Chondrocyte (in vitro differentiated cells): ENCODE measurements at places on chromosomes 7 and 10.
A peak's percentile ranks its signal among the peaks of the same experiment; 100 is the strongest.

- no peak for DNase-seq
These were observed 189.2 kb upstream of the GLI3 start for GRCh38 chr7:42426163-42426562.

- DNase-seq = no peak
These were observed 675.4 kb upstream of the FOXK1 start for GRCh38 chr7:4006687-4007086.

- DNase-seq = no peak
These were observed 85.6 kb downstream of the AOAH start for GRCh38 chr7:36638586-36639263.

GRCh38 chr10:62959553-62959952 lies 143.4 kb upstream of the EGR2 start:
- no peak for DNase-seq

DNA sequence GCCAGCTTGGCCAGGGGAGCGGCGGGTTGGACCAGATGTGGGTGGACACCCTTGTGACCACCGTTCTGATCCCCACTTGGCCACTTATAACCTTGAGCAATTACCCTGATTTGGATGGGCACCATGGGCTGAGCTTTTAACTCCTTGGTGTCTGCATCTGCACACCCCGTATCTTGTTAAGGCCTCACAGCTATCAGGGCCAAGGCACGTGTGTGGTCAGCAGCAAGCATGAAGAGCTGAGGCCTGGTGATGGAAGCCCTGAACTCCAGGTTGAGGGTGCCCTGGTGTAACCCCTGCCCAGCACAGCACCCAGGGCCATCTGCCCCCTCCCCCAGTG lies 89.2 kb downstream of the ZMIZ1 start:
- DNase-seq = no peak

- DNase-seq = no peak
These were observed 163.2 kb downstream of the ADAM12 start for GRCh38 chr10:126224967-126225671.

GRCh38 chr7:152050547-152050971 lies 25.1 kb downstream of the GALNT11 start:
- DNase-seq = no peak

- DNase-seq = no peak
These were observed 21.4 kb upstream of the AOC1 start for GRCh38 chr7:150830937-150831336.

GRCh38 chr7:47301105-47301477 lies 280.8 kb downstream of the TNS3 start:
- DNase-seq = no peak

DNA sequence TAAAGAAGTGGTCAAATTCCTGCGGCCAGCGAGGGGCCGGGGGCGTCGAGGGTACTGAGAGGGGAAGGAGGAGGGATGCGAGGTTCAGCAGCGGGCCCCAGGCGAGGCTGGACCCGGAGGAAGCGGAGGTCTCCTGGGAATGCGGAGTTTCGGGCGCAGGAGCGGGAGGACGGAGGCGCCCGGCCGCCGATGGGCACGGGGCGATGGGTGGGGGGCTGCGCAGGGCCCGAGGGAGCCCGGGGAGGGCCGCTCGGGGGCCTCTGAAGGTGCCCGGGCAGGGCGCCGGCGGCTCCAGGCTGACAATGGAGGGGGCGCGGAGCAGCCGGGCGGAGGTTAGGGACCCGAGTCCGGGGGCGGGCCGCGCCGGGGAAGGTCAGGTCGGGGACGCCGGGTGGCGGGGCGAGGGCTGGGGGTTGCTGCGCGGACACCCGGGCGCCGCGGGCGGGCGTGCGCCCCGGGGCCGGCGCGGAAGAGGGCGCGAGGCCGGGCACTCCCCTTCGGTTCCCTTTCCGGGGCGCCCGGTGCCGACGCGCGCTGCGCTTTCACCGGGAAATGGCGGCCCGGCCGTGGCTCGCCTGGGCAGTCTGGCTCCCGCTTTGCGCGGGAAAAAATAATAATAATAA lies 683 bp downstream of the MACROH2A2 start:
- no peak for DNase-seq

DNA sequence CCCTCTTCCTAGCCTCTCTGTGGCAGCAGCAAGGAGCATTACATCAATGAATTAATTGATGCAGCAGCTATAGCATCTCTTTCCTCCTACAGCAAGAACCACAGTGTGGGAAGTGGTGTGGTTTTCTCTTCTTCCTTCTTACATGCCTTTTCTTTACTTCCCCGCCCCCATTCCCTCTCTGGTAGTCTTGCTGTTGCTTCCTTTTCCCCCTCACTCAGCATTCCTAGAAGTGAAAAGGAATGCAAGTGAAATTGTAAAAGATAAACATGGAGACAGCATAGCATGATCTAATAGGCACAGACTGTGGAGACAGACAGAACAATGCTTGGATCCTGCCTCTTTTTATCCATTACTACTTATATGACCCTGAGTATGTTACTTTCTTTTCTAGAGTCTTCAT lies 370.5 kb upstream of the BMPER start:
- no peak for DNase-seq

- DNase-seq = no peak
These were observed 34.3 kb upstream of the HERPUD2 start for GRCh38 chr7:35729061-35729783.

DNA sequence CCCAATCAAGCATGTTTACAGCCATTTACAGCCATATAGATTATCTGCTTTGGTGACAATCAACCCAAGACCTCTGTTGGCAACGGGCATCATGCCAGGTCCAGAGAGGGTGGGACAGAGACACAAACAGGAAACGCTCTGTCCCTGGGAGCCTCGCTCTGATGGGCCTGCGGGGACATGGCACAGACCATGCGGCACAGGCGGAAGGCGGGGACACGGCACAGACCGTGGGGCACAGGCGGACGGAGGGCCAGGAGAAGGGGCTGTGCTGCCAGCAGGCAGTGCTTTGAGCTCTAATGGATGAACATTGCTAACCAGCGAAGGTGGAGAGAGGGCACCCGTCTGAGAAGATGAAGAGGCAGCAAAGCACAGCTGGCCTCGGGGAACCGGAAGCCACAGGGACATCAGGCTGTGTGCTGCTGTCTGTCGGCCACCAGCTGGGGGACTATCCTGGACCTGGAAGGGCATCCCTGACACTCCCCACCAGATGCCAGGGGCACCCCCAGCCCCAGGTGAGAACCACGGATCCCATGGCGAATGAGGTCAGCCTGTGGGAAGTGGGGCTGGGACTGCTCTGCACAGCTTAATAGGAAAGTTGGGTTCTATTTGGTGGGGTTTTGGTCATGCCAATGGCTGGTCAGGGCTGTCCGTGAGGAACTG lies 61.0 kb downstream of the DIP2C start:
- DNase-seq = no peak

DNA sequence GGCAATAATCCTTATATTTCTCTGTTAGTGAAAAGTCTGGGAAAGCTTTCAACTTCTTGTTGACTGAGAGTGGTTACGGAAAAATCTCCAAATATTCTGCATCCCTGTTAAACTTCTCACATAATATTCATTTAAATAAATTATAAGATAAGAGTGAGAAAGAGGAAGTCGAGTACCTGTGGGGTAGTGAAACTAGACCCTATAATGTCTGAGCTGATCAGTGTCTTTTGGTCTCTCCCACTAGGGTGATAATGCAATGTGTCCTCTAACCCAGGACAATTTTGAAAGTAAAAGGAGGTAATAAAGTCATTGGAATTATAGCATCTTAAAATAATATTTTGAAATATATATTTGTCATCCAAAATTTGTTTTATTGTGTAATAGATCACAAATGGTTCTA lies 2.1 kb upstream of the AGR3 start:
- DNase-seq = no peak

- no peak for DNase-seq
These were observed 5.4 kb upstream of the SPACDR start for GRCh38 chr7:100469227-100470044.

DNA sequence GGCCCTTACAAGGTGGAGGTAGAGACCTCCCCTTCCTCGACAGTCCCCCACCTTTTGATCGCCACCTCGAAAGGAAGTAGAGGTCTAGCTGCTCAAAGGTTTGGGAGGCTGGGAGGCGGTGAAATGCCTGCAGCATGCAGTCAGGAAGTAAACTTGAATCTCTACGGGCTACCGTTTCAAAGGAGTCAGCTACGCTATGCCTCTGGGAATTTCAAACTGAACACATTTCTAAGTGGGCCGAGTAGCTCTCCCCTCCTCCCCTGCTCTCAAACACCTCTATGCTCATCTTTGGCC lies 68.0 kb downstream of the CXCL12 start:
- DNase-seq = no peak

- DNase-seq = peak; percentile 44
These were observed 99.1 kb downstream of the GRID1 start for GRCh38 chr10:86267286-86268195.

DNA sequence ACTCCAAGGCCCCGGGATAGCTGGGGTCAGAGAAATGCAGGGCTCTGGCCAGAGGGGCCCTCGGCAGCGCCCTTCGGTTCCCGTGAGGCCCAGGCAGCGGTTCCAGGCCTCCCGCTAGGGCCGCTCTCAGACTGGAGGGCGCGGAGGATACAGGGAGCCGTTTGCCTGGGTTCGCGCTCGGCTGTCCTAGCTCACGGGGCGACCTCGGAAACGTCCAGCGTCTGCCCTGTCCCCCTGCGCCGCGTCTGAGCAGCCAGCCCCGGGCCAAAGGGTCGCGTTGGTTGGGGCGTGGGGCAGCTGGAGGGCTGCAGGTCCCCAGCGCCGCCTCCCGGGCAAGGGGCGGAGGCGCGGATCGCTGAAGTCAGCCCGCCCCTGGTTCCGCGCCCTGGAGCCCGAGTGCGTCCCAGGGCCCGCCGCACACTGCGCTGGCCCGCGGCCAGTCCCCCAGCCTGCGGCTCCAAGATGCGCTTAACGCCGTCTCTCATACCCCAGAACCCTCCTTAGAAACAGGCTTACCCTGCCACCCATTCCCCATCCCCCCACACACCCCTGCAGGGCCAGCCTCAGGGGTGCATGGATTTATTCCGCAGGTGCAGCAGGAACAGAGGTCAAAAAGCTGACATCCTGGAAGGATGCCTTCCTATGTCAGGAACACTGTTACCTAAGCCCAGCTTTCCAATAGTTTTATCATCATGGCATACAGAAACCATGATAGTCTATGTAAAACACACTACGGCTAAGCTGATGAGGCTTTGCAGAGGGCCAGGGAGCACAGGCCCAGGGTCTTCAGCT lies 22.1 kb upstream of the OPN4 start:
- DNase-seq = no peak

GRCh38 chr10:6070660-6071059 lies 8.5 kb upstream of the IL2RA start:
- no peak for DNase-seq

- no peak for DNase-seq
These were observed 468.1 kb upstream of the AKR1E2 start for GRCh38 chr10:4357911-4358310.

DNA sequence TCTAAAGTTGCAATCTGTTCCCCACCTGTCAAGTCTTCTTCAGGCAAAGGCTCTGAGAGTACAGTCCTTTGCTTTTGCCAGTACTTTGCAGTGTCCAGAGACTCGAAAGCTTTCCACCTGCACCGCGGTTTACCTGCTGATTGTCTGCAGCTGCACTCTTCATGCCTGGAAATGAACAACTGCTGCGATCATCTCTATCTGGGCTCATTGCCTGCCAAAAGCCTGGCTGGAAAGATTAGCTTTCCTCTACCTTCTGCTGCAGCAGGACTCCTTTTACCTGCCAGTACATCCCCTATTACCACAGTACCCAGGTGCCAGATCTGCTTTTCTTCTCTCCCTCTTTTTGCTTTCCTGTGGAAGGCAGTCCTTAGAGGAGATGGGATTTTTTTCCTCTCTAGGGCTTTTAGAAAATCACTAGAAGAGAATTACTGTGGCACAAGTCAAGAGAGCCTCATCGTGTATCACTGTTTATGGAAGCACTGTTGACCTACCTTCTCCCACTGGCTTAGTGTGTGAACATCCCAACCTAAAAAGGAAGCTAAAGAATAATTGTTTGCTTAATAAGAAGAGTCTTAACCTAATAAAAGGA lies 2.2 kb downstream of the STRIP2 start:
- no peak for DNase-seq

- no peak for DNase-seq
These were observed 7.4 kb downstream of the ARHGAP21 start for GRCh38 chr10:24716295-24716694.

GRCh38 chr10:28442403-28442802 lies 90.5 kb upstream of the WAC start:
- DNase-seq = no peak

DNA sequence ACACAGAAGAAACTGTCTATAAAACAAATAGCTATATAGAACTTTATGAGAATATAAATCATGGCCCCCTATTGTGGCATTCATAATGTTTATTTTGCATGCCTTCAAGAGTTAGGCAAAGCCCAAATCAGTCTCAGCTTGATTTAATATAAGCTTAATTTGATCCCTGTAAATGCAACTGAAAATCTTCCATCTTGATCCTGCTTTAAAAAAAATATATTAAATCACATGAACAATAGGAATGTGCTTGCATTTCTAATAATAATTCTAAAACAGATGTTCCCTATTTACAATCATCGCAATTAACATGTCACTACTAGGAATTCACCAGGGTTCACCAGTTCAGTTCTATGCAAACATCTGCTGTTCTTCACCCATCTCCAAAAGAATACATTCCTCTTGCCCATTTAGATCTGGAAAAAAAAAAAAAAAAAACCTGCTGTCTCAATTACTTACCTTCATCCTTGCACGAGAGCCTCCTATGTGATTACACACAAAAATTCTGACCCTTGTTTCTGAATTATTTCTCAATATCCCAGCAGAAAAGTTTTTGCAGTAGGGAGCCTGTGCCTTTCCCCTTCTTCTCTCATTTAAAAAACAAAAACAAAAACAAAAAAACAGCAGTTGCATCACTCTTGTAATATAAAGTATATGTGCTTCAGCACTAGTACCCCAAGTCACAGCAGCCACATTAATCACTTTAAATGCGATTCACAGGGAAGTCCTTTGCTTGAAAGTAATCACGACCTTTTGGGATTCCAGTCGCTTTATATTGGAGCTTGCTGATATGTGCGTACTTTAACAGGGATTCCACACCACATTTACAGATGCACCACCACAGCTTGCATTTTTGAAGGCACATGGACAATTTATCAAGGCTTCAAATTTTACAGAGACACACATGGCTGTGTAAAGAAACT lies 194.8 kb upstream of the KMT2E start:
- no peak for DNase-seq

DNA sequence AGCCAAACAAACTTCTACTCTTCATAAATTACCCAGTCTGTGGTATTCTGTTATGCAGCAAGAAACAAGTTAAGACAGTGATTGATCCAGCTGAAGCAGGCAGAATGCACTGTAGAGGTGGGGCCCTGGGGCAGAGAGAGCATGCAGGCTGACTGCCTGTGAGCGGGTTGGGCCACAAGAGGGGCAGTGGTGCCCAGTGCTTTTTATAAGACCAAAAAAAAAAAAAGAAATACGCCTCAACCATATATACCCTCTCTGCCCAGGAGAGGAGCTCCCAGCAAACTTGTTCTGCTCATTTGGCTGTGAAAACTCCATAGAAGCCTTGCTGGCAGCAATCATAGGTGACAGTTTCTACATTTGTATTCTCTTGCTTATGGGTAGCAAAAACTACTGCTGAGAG lies 104.7 kb downstream of the SORBS1 start:
- no peak for DNase-seq

DNA sequence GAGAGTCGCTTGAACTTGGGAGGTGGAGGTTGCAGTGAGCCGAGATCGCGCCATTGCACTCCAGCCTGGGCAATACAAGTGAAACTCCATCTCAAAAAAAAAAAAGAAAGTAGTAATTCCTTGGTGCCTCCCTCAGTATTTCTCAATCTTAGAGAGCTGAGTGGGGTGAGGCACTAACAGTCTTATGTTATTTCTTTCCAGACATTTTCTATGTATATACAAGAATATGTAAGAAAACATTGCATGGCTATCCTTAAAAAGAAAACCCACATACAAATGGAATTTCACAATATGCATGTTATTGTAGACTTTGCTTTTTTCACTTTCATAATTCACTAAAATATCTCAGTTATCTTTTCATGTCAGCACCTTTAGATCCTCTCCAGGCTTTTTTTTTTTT lies 13.6 kb upstream of the SLF2 start:
- DNase-seq = no peak
